ENCODE measurements at places on chromosomes 3 and 15.

- DNase-seq: no peak
These were observed 99.4 kb upstream of the CTDSPL start for GRCh38 chr3:37762286-37762685.

GRCh38 chr3:167575000-167575600 lies 78.6 kb downstream of the WDR49 start:
- DNase-seq: no peak

DNA sequence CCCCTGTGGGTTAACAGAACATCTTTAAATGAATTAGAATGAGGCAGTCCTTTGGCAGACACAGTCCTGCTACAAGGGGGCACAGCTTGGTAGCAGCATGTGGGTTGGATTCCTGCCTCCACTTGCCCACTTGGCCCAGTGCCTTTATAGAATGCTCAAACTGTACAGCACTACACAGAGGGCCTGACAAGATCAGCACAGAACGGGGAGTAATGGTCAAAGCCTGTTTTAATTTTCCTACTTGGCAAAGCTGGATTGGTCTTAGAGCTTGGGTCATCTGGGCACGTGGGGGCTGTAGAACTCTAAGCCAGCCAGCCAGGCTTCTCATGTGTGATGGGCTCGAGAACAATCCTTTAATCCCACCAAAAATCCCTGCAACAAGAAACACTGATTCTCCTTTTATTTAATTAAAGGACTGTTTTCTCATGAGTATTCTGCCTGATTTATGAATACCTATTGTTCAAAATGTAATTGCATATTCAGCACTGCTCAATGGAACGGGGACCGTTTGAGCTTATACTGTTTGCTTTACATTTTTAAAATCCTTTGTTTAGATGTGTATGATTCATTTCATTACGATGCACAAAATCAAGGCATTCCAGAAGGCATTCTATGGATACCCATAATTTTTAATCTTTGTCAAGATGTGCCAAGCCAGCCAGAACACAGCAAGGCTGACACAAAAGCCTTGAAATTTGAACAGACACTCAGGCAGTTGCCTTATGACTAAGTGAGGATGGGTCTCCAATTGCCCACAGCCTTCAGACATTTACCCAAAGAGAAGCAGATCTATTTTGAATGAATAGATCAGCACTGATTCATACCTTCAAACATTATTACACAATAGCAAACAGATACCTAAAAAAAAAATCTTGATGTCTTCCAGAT lies 249.3 kb upstream of the TGFBR2 start:
- peak; percentile 90 for DNase-seq

- DNase-seq: no peak
These were observed 3.0 kb upstream of the MAP1A start for GRCh38 chr15:43514241-43515057.

DNA sequence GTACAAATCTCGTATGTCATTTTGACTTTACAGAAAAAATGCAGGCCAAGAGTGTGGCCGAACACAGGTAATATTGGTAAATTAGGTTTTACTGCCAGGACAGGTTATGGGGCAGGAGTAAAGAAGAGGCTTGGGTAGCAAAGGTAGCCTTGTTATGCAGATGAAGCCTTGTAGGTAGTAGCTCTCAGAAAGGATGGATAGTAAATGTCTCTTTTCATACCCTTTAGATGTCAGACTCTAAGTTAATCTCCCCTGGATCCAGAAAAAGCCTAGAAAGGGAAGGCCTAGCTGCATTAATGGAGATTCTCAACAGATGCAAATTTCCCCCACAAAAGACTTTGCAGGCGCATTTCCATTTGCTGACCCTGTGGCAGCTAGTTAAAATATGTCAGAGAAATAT lies 1445.1 kb upstream of the CADM2 start:
- no peak for DNase-seq

DNA sequence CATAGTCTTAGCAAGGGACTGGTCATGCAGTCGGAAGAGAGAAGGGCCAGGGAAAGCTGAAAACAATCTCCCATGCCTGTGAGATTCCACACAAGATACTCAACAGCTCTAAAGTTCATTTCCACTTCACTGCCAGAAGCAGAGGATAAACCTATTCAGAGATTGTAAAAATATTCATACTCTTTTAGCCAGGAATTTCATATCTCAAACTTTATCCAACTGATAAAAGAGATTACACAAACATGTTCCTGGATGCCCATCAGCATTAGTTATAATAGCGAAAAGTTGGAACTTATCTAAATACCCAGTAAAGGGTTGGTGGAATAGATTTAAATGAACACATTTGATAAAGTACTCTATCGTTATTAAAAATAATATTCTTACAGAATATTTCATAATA lies 75.2 kb upstream of the ARHGEF3 start:
- no peak for DNase-seq

DNA sequence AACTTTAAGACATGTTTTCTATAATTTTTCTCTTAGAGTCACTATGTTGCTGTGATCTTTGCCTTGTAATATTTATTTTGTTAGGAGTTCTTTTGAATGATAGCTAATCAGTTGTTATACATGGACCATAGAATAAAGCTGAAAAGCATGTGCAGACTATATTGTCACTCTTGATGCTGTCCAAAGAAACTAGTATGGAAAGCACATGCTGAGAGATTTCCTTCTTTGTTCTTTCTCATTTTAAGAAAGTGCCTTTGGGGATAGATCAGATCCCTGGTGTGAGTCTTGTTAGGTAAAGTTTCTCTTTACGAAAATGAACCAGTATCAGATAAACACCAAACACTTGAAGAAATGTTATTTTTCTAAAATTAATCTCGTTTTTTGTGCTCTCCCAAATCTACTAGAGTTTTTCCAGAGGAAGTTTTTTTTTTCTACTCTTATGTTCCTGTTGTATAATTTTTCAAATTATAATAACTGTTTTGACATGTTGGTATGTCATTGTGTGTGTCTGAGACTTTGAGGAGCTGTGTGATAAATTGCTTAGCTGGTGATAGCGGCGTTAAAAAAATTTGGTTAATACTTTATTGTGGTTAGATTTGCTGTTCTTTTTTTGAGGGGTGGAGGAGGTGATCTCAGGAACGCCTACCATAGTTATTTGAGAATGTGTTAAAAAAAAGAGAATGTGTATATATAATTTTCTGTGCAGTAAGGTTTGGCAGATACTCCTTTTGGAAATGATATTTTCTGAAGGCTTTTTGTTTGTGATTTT lies 2.2 kb downstream of the PIAS1 start:
- DNase-seq: no peak

DNA sequence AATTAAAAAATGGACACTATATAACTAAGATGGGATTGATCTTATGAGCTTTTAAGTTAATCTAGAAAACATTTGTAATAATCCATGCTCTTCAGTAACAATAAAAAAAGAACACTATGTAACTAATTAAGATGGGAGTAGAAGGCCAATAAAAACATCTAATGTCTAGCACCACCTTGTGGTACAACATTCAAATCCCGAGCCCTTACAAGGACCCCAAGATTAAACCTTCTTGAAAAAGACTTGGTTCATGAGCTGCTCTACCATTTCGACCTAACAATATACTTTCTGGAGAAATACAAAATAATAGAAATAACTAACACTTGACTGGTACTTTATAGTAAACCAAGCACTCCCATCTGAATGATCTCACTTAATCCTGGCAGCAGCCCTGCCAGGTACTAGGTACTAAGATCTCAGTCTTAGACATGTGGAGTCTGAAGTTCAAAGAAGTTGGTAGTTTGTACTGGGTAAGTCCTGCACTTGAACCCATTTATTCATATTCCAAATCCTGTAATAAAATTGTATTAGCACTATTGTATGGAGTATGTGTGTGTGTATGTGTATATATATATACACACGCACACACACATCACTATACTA lies 21.8 kb downstream of the METTL6 start:
- peak; percentile 23 for DNase-seq

DNA sequence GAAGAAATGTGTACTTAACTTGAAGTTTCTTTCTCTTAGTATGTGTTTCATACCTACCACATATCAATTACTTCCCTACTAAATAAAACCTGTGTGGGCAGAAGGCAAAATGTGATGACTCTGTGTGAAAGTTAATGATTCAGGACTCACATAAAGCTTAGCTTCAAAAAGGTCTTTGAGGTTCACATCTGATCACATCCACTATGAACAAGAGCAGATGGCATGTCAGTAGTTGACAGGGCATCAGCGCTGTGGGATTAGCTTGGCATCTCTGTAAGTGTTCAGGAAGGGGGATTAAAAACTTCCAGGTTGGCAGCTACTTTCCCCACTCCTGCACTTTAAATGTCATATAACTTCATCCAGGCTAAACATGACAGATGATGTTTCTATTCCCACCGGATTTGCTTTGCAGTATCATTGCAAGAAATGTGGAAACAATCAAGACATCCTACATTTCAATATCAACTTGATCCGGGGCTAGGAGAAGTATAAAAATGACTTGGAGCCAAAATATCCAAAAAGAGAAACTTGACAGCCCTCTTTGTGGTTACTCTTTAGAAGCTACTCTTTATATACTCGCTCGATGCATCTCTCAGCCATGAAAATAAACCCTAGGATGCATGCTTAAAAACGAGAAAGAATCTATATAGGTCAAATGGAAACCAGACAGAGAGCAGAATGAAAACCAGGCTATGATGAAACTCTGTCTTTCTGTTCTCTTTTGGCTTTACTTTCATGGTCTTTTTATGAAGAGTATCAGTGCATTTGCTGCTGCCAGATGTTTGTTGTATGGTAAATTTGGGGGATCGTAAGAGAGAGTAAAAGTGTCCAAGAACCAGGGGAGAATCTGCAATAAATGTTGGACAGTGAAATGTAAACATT lies 273.1 kb upstream of the ALCAM start:
- peak; percentile 55 for DNase-seq

DNA sequence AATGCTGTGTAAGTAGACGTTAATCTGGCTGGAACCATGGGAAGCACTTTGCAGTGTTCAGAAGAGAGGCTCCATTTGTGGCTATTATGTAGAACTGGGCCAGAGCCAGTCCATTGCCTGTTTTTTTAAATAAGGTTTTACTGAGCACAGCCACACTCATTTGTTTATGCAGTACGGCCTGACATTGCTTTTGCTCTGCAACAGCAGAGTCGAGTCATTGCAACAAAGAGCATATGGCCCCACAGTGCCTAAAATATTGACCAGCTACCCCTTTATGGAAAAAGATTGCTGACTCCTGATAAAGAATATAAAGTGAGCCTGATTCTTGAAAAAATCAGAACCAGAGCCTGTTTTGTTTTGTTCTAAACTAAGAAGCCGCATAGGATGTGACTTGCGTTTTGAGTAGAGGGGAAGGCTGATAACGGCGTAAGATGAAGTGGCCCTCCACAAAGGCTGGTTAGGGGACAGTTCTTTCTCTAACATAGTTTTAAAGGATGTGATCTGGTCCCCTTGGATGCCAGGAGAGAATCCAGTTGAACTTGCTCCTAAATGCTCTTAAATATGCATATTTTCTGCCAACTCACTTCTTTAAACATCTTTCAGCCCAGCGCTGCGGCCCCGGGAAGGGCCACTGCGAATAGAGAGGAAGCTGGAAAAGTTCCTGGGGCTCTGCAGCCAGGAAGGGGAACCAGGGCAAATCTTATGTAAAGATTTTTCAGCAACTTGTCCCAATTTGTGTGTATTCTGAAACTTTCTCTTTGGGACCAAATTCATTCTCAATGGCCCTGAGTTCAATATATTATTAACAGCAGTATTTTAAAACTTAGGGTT lies 64.5 kb downstream of the GLDN start:
- no peak for DNase-seq
